Dermis microvascular lymphatic vessel endothelial cell (primary cell): ENCODE measurements at places on chromosomes 4 and X. TPM values are rescaled to one million over a fixed set of nuclear protein-coding genes. Genes with fewer than 3 reads are reported as not detected.

GRCh38 chrX:151085207-151085606 is 91.2 kb upstream of the GPR50 start:
- no peak for DNase-seq

Gene PABPC5
- total RNA-seq: 0.90 and 1.5 TPM in 2 replicates

DNA sequence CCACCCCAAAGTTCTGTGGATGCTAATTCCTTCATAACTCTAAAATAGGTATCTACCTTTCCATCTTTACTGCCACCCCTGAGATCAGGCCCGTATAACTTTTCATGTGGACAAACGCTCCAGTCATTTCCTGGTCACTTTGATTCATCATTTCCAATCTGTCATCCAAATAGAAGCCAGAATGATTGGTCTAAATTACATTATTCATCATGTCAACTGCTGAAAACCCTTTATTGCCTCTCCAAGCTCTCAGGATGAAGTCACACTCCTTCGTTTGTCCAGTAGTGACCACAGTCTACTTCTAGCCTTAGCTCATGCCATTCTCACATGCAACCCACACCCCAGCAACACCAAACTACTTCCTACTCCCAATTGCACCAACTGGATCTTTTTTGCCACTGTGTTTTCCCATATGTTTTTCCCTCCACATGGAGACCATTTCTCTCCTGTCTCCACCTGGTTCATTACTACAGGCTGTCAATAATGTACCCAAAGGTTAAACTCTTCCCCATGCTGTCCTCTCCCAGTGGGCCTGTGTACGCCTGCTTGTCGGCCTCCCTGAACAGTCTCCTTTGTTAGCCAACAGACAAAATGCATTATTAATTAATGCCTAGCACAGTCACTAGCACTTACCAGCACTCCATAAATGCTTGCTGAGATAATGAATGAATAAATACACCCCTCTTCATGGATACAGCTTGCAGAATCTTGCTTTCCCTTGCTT is 382.6 kb upstream of the NOCT start:
- no peak for DNase-seq

DNA sequence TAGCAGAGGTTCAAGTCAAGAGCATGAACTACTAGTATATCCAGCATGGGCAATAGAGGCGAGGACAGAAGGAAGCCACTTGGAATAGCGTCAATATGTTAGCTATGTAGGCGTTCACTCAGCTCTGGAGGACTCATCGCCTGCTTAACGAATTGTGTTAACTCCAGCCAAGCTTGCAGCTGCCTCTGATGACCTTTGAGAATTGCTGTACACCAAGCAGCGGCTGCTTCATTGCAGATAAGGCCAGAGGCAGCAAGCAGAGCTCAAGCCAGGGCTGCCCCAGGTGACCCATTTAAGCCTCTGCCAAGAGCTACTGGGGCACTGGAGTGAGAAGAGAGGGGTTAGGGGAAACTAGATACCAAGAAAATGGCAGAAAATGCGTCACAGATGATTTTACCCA is 160.2 kb upstream of the IGFBP7 start:
- DNase-seq: no peak

Gene FAM47C
- not detected in 2 replicates for total RNA-seq
